A375 (cell line): ENCODE measurements at places on chromosomes 16 and 17. TPM values are rescaled to one million over a fixed set of nuclear protein-coding genes. Genes with fewer than 3 reads are reported as not detected.

The KRT40 gene
- not detected in 2 replicates for total RNA-seq

The BEAN1 gene
- total RNA-seq = not detected in 2 replicates

The UBE2O gene
- total RNA-seq = 26.1 TPM in 2 replicates

The CDH13 gene
- total RNA-seq = 92.9 and 112 TPM in 2 replicates

The C16orf46 gene
- 0.96 and 1.2 TPM in 2 replicates for total RNA-seq

The CHRNE gene
- 0.19 and 0.38 TPM in 2 replicates for total RNA-seq

The ELMO3 gene
- 1.6 and 3.5 TPM in 2 replicates for total RNA-seq

The HEATR9 gene
- total RNA-seq = not detected in 2 replicates

The HAS3 gene
- total RNA-seq = 2.8 and 5.5 TPM in 2 replicates

The IRX3 gene
- 8.7 and 10.0 TPM in 2 replicates for total RNA-seq

The INTS2 gene
- 11.7 and 13.7 TPM in 2 replicates for total RNA-seq

The KRTAP2-1 gene
- not detected in 2 replicates for total RNA-seq

The CXCL16 gene
- 4.0 and 4.1 TPM in 2 replicates for total RNA-seq

The CTRL gene
- total RNA-seq = 1.6 and 4.0 TPM in 2 replicates

The MGAT5B gene
- total RNA-seq = 9.9 and 15.8 TPM in 2 replicates

The ODAD4 gene
- 7.9 and 9.4 TPM in 2 replicates for total RNA-seq
